ENCODE measurements at places on chromosomes 16 and 17.

DNA sequence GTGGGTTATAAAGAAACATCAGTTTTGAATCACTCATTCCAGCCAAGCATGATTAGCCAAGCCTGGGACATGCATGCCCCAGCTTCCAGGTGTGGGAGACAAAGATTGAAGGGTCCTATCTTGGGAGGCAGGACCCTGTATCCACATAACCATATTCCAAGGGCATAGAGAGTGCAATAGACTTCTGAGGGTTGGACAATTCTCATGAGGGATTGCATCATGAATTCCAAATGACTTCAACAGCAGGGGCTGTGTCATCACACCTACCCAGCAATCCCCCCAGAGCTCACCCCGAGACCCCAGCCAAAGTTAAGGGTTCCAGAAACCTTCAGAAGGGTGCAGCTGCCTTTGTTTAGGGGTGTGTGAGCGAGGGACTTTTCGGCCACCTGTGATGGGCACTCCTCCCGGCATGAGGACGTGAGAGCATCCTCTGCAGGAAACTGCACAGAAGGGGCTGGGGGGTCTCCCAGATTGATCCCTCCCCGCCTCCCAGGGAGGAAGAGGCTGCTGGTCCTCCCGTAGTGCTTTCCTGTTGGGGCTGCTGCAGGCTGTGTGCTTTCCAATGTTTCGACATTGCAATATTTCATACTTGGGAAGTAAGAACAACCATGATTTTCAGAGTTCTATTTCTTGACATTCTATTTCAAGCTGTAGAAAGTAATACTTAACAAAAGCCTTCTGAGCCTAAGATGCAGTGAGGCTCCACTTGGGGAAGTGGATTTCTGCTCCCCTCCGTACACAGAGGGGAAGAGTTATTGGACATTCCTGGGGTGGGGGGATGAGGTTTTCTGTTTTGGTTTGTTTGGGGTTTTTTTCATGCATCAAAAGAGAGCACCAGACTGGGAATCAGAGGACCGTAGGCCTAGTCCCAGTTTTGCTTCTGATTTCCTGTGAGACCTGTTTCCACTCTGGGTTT is 13.3 kb upstream of the PITPNM3 start:
- no peak for DNase-seq

DNA sequence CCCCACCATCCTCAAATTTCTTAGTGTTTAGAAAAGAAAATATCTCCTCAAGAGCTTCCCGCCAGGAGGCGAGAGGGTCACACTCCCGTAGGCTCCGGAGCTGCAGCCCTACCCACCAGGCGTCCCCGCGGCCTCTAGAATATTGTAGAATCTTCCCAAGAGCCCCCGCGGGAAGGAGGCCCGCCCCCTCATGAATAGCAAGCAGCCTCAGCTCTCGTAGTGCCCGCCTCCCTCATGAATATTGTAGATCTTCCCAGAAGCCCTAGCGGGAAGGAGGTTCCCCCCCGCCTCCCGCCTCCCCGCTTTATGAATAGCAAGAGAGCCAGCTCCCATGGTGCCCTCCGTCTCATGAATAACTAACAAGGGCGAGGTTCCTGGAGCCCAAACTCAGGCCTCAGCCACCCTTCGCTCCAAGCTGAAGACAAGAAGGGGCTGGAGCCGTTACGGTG is at the start of gene FBXO47:
TSS of gene FBXO47 (minus strand) at position 114 of the 449 bp plus-strand sequence. CDS start 4,378 bp downstream, outside the sequence.
- DNase-seq = peak; percentile 50

- DNase-seq = peak; percentile 13
Observed at GRCh38 chr17:57356153-57356718, 99.9 kb downstream of the MSI2 start.

DNA sequence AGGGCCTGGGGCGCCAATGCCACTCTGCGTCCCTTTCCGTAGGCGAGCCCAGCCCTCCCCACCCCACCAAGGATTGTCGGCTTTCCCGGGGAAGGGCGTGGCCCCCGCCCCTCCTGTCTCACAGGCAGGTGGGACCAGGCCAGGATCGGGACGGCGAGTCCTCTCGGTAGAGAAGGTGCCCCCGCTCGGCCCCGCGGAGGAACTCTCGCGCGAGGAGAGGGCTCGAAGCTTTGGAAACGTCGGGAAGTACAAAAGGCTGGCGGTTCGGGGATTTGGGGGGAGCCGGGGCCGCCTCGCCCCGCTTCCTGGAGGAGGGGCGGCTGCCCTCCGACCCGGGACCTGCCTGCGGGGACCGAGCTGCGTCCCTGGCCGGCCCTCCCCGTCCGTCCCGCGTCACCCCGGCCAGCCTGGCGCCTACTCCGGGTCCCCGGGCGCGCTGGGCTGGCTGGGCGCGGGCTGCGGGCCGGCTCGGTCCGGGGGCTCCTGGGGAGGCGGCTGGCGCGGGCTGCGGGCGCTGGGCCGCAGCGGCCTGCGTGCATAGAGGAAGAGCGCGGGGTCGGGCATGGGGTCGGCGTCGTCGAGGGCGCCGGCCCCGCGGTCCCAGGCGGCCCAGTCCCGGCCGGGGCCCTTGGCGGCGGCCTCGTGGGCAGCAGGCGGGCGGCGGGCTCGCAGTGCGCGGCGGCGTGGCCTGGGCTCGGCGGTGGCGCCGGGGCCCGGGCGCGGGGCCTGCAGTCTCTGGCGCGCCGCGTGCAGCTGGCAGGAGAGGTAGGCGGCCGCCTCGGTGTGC is 12.6 kb upstream of the CLUH start:
- DNase-seq = no peak

DNA sequence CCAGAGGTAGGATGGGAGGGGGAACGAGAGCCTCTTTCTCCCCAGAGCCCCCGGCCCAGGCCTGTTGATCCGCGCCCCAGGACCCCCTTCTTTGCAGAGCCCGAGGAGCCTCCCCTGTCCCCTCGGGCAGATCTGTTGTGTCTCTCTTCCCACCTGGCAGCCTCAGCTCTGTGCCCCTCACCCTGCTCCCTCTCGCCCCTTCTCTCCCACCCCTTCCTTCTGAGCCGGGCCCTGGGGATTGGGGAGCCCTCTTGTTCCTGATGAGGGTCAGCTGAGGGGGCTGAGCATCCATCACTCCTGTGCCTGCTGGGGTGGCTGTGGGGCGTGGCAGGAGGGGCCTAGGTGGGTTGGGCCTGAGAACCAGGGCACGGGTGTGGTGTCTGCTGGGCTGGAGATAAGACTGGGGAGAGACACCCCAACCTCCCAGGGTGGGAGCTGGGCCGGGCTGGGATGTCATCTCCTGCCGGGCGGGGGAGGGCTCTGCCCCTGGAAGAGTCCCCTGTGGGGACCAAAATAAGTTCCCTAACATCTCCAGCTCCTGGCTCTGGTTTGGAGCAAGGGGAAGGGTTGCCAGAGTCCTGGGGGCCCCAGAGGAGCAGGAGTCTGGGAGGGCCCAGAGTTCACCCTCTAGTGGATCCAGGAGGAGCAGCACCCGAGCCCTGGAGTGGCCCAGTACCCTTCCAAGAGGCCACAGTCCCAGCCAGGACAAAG is 65.4 kb downstream of the MRC2 start:
- DNase-seq = peak; percentile 29
